ENCODE measurements at places on chromosomes 2 and 18.

DNA sequence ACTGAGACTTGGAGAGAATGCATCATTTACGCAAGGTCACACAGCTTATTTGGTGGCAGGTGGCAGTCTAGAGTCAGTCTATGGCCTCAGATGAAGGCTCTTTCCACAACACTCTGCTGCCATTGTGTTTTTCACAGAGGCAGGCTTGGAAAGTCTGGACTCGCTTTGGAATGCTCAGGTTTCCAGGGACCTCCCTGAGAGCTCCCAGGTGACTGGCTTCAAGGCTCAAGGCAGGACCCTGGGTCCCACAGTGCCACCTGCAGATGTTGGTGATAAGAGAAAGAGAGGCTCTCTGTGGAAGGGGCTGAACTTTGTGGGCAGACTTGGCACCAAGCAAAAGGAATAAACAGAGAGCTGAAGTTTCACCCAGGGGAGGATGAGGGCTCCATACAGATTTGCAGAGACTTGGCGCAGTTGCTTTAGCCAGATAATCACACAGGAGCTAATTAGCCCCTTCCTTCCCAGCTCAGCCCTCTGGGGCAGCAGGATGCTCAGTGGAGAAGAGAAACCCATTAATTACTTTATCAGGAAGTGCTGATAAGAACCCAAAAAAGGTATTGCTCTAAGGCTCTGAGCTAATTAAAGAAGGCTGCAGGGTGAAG lies 103.5 kb downstream of the LBH start:
- DNase-seq = no peak

GRCh38 chr2:3648652-3649177 lies 9.3 kb upstream of the ALLC start:
- DNase-seq = no peak

DNA sequence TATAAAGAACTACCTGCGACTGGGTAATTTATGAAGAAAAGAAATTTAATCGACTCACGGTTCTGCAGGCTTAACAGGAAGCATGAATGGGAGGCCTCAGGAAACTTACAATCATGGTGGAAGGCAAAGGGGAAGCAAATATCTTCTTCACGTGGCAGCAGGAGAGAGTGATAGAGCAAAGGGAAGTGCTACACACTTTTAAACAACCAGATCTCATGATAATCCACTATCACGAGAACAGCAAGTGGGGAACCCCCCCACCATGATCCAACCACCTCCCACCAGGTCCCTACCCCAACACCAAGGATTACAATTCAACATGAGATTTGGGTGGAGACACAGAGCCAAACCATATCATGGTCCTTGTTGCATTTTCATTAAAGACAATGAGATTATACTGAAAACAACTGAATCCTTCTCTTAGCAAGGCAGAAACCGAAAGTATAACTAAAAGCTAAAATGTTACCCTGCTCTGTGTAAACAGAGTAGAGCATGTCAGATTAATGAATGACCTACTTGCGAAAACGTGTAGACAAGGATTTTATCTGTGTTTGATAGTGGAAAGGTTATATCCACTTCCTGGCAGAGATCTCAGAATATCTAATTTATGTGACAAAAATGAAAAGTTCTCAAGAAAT lies 60.1 kb upstream of the RBBP8 start:
- DNase-seq = no peak

DNA sequence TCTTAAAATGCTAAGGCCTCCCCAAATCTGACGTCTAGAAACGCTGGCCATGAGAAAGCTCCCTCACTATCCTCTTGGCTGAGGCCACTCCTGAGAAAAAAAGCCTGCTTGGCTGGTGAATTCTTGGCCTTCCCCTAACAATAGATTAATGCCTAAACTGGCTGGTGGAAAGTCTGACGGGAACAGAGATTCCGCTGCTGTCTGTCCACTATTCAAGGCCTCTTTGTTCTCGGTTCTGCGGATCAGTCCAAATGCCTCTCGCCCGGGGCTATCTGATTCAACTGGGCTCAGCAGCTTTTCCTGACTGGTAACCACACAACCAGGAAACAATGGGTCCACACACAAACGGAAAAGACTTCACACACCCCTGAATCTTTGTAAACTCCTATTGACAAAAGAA lies 27.2 kb downstream of the PXDN start:
- DNase-seq = no peak

DNA sequence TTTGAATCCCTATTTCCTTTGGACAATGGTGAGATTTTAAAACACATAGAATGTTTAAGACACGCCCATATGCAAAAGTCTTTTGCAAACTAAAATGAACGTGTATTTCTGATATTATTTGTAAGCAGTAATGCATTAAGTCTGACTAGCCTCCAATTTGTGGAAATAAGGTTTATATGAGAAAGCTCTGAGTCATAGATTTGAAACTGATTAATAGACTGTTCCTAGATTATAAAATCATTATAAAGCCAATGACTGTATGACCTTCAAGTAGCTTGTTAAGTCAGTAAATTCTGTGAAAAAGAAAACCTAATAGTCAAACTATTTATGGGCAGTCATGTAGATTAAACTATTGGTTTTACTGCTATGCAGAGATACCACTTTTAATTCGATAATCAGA lies 12.8 kb upstream of the EFEMP1 start:
- no peak for DNase-seq

- DNase-seq = no peak
Measured at GRCh38 chr2:231614559-231615057, 21.9 kb downstream of the TEX44 start.

GRCh38 chr2:226330206-226330605 lies 469.4 kb downstream of the IRS1 start:
- DNase-seq = no peak

DNA sequence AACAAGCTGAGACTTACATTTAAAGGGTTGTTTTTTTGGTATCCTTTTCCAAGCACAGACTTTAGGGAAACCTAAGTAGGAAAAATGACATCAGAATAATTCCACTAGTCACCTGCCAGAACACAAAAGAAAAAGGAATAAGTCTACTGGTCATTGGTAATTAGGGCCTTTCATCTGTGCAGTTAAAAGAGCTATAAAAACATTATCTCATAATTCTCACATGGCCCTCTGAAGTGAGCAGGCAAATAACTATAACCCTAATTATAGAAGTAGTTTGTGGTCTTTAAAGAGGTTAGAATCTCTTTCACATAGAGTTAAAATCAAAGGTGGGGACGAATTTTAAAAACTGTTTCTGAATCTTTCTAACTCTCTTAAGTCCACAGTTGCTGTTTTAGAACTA lies 111.1 kb upstream of the B3GNT2 start:
- no peak for DNase-seq

DNA sequence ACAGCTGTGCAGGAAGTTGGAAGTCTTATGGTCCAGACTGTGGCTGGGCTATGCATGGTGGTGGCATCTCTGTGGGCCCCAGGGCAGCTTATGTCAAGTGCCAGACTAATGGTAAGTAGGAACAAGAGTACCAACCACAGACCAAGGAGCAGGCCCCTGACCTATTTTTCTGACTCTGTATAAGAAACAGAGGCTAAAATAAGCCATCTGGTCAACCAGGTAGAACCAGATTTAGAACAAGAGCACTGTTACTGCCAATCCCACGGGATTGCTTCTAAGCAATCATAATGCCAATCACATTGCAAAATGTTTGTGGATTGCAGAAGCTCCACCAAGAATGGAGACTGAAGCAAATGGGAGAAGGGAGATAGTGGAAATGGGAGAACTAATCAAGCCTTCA lies 11.1 kb upstream of the ST3GAL5 start:
- no peak for DNase-seq

GRCh38 chr2:242004223-242004901 lies 134.8 kb downstream of the RTP5 start:
- no peak for DNase-seq

DNA sequence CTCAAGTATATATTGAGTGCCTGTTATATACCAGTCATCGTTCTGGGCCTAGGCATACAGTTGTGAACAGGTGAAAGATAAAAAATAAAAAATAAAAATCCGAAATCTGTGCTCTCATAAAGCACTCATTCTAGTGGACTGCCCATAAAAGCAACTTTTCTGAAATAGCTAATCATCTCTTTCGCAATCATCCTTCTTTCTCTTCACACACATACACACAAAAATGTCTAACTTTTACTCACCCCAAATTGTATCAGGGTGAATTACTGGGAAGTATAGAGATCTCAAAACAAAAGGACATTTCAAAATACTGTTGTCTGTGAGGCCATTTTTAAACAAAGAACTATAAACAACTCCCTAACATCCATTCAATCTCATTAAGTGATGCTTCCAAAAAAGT lies 29.6 kb upstream of the ORC2 start:
- DNase-seq = no peak

- DNase-seq = no peak
Measured at GRCh38 chr2:147490401-147491261, 354.2 kb upstream of the ACVR2A start.

DNA sequence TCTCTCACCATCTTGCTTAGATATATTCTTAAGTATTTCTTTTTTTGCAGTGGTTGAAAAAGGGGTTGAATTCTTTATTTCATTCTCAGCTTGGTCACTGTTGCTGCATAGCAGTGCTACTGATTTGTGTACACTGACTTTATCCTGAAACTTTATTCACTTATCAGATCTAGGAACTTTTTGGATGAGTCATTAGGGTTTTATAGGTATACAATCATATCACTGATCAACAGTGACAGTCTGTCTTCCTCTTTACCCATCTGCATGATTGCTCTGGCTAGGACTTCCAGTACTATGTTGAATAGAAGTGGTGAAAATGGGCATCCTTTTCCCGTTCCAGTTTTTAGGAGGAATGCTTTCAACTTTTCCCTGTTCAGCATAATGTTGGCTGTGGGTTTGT lies 6.5 kb downstream of the STARD6 start:
- DNase-seq = no peak

GRCh38 chr2:68879296-68879695 lies 8.1 kb upstream of the BMP10 start:
- DNase-seq = no peak

DNA sequence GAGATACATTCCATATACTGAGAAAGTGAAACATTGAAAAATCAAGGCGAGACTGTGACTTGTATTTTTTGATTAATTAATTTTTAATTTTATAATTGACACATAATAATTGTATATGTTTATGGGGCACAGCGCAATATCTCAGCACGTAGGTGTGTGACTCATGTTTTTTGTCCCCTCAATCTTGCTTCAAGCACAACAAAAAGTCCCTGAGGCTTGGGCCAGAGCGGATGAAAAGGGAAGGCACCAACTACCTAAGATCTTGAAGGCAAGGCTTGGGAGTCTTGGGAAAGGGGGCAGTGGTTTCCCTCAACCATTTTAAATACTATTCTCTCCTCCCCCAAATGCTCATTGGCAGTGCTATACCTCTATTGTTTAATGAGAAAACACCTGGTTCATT lies 9.9 kb downstream of the SGPP2 start:
- no peak for DNase-seq

DNA sequence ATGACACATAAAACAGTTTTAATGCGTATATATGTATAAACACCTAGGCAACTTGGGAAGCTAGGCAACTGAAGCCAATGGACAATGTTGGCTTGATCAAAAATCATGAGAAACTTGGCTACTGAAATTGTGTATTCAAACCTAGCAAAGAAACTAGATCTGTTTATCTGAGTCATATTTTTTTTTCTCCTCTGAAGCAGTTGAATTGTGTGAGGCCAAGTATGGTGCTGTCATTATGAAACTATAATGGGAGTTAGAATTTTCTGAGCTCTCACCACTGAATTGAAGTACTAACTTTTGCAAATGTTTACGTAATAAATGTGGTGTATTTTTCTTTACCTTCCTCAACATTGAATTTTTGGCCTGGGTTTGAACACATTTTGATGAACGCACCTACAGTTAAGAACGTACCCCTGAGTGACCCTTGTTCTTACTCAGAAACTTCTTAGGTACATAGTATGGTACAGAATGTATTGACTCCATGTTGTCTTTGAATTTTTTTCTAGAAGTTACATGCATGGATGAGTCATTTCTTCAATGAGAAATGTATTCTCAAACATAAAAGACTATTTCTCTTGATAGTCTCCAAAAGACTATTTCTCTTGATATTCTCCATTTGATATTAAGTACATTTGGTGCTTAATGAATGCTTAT lies 23.8 kb downstream of the CD28 start:
- no peak for DNase-seq

DNA sequence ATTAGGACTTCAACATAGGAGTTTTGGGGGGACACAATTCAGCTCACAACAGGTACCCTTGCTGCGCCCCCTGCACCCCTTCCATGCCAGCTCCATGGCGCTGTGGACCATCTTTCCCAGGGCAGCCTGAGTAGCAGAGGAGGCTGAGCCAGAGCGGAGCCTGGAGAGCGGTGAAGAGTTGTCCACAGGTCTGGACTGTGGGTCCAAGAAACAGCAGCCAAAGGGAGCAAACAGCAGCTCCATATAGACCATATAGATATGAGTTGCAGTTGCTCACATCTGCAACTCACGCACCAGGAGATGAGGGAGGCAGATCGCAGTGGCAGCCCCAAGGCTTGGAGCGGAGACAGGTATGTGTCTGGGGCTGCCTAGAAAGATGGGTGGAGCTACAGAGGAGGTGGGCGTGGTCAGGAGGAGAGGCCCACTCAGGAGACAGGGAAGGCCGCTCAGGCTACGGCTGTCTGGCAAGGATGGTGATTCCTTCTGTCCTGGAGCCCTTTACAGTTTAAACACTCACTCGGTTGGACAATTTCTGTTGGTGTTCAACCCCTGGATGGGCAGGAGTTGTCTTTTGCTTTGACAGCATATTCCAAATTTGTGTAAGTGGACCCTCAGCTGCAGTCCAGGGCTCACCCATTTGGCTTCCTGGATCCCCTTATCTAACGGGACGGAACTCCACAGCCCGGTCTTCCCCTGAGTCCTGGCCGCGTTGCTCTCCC lies 155.1 kb downstream of the LPIN1 start:
- no peak for DNase-seq

DNA sequence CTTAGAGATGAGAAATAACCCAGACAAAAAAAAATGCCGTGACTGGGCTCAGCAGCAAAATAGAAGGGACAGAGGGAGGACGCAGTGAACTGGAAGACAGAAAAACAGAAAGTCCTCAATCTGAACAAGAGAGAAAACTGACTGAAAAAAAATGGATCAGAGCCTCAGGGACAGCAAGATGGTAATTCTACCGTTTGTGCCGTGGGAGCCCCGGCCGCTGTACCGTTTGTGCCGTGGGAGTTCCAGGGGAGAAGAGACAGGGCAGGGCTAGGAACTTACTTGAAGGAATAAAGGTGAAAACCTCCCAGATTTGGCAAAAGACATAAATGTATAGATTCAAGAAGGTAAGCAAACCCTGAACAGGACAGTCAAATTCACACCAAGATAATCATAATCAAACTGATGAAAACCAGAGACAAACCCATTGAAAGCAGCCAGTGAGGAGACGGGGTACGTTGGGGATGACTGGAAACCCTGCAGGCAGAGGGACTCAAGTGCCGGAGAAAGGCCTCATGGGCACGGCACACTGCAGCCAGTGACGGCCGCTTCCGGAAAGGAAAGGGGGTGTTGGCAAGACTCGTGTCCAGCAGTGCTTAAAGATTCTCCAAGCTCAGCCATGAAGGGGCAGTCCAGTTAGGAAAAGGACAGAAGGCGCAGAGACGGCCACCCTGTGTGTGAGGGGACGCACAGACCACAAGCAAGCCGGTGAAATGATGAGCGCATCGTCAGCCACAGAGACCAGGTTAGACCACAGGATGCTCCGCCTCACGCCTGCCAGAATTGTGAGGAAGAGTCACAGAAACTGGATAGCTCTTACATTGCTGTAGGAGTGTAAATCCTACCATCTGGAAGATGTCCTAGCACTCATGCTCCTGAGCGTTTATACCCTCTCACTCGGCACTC lies 40.0 kb upstream of the NFATC1 start:
- no peak for DNase-seq

Data from stimulated activated CD4-positive, alpha-beta T cell treated with anti-CD3 and anti-CD28 coated beads, TNF-alpha, amount 100 ng/mL, for 4 hours (primary cell).